Activated B cell treated with CpG ODN at 0.5 μM for 24 hours (primary cell): ENCODE measurements at places on chromosomes 16 and 17.

- DNase-seq: no peak
Measured at GRCh38 chr17:3712811-3713463, 10.8 kb upstream of the HASPIN start.

DNA sequence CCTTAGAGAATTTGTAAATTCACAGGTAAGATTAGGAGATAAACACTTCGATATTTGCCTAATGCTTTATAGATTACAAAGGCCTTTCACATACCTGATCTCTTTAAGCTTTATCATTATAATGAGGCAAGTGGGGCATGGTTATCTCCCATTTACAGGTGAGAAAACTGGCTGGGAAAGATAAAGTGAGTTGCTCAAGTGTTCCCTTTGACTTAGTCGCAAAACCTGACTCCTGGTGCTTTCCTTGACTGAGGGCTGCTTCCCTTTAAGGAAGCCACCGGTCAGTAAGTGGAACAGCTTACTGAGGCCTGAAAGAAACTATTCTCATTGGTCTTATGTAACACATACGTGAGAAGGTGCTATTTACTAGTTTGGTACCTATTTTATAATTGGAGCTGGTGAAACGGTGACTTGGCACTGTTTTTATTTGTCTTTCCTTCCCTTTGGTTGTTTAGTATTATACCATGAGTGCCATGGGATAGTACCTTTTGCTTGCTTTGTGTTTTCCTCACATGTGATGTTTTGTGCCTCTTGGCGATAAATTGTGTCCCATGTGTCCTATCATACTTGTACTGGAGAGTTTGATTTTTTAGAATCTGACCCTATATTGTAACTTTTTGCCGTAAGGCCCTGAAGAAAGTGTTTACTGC is 57.2 kb downstream of the NUP88 start:
- no peak for DNase-seq

DNA sequence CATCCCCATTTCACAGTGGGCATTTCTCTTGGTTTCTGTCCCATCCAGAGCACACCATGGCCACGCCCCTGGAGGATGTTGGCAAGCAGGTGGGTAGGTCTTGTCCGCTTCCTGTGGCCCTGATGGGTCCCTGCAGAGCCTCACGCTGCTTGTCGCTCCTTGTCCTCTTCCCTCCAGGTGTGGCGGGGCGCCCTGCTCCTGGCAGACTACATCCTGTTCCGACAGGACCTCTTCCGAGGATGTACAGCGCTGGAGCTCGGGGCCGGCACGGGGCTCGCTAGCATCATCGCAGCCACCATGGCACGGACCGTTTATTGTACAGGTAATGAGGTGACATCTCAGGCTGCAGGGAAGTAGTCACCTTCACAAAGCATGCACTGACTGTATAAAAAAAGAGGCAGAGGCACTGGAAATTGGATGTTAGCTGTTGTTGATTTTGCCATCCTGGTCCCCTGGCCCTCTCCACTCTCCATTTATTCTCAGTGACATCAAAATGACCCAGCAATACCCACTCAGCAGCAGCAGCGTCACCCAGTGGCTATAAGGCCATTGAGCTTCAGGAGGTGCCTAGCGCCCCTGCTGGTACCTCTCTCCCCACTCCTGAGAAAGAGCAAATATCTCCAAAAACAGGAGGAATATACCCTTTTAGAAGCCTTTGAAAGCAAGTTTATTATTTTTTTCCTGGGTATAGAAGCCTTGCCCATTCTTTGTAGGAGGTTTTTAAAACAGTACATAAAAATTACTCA is 13.7 kb downstream of the METTL22 start:
- DNase-seq: no peak

- no peak for DNase-seq
Measured at GRCh38 chr17:45162025-45162687, 481 bp downstream of the HEXIM2 start.

DNA sequence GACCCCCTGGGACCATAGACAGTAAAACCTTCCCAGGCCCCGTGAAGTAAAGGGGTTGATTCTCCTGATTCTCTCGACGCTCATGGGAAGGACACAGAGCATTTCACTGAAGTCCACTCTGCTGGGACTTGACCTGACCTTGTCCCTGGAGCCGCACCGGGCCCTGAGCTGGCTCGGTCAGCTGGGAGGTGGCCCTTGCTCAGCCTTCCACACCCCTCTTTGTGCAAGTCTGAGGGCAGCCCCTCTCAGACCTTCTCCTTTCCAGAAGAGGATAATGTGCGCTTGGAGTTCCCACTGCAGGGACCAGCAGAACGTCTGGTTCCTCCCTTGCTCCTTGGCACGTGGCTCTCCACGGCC is 115.5 kb downstream of the RAP1GAP2 start:
- DNase-seq: no peak

GRCh38 chr17:13292291-13292690 is 274.5 kb upstream of the ELAC2 start:
- no peak for DNase-seq

DNA sequence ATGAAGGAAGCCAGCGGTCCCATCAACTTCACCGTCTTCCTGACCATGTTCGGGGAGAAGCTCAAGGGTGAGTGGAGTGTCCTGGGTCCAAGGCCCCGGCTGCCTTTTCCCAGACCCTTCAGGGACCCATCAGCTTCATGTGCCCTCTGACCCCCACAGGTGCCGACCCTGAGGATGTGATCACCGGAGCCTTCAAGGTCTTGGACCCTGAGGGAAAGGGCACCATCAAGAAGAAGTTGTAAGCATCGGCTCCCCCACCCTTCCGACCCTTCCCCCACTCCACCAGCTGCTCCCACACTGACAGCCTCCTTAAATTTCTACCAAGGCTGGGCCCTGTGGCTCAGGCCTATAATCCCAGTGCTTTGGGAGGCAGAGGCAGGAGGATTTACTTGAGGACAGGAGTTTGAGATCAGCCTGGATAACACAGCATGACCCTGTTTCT is 1.9 kb downstream of the MYL11 start:
- DNase-seq: no peak

DNA sequence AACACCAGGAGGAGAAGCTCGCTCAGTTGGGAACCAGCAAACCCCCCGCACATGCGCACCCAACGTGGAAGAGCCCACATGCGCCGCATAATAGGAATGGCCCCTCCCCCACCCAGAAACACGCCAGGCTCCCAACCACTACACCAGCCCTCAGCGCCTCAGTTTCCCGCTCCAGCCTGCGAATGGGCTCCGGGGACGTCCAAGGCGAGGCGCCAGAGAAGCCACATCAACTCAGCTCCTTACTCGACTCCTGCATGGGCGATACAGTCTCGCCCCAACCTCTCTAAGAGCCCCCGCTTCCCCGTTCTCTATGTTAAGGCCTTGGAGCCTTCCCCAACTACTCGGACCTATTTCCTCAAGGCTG is 504 bp downstream of the SRSF1 start:
- no peak for DNase-seq

DNA sequence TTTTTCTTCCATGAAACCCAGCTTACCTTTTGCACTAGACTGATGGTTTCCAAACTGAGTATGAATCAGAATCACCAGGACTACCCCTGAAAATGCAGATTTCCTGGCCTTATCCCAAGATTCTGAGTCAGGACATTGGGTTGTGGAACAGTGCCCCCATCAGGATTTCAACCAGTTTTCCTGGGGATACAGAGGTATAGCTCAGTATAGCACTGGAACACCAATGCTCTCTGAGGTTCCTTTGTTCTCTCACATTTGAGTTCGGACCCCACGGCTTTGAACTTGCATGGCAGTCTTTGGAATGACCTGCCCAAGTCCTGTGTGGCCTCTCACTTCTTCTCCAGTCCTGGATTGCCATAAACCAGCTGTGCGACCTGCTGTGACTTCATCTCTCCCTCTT is 12.8 kb upstream of the CCL8 start:
- DNase-seq: no peak

GRCh38 chr16:79713609-79714309 is 113.2 kb upstream of the MAF start:
- DNase-seq: no peak

DNA sequence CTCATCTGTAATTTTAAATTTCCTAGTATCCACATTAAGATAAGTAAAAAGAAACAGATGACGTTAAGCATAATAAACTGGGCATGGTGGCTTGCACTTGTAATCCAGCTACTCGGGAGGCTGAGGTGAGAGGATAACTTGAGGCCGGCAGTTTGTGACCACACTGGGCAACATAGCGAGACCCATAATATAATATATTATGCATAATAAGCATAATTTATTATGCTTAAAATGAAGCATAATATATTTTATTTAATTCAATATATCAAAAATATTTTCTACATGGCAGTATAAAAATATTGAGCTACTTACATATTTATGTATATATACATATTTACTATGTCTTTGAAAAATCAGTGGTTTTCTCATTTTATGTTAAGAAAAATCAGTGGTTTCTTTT is 128.3 kb downstream of the GOSR1 start:
- no peak for DNase-seq
